ENCODE measurements at places on chromosomes 12 and 14. TPM values are rescaled to one million over a fixed set of nuclear protein-coding genes. Genes with fewer than 3 reads are reported as not detected.

FOXA1 gene
- total RNA-seq = not detected

GOLT1B gene
- total RNA-seq = 42.6 TPM

ADCY4 gene
- total RNA-seq = 1.5 TPM

DNA sequence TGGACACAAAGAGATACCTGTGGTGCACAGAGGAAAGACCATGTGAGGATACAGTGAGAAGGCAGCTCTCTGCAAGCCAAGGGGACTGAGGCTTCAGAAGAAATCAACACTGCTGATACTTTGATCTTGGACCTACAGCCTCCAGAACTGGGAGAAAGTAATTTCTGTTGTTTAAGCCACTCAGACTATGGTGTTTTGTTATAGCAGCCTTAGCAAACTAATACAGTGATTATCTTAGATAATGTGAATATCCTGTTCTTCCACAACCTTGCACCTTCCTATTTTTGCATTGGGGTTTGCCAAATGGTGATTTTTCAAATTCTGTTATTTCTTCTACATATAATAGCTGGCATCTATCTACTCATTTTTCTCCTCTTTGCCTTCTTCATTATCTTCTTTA, 8.2 kb upstream of the C14orf93 start:
- no peak for DNase-seq

SERPINA10 gene
- total RNA-seq = not detected

DNA sequence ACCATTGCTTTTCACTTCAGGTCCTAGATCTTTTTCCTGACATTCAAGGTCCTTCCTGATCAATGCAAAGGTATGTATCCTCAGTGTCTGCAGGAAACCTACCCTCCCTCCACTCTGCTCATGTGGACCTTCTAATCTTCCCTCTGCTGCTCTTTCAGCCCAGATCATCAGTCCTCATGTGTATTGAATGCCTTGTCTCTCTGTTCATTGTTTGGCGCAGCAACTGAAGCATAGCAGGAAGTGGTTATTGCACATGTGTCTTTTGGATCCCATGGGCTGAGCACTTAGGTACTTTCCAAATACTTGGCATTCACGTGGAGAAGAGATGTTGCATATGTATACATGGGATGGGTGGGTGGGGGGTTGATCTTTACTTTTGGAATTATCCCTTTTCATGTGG, 4.3 kb upstream of the NIN start:
- peak; percentile 18 for DNase-seq

METTL3 gene
- total RNA-seq = 75.1 TPM

- DNase-seq = peak; percentile 50
Measured at GRCh38 chr12:123905319-123905925, 67.2 kb downstream of the CCDC92 start.

DNA sequence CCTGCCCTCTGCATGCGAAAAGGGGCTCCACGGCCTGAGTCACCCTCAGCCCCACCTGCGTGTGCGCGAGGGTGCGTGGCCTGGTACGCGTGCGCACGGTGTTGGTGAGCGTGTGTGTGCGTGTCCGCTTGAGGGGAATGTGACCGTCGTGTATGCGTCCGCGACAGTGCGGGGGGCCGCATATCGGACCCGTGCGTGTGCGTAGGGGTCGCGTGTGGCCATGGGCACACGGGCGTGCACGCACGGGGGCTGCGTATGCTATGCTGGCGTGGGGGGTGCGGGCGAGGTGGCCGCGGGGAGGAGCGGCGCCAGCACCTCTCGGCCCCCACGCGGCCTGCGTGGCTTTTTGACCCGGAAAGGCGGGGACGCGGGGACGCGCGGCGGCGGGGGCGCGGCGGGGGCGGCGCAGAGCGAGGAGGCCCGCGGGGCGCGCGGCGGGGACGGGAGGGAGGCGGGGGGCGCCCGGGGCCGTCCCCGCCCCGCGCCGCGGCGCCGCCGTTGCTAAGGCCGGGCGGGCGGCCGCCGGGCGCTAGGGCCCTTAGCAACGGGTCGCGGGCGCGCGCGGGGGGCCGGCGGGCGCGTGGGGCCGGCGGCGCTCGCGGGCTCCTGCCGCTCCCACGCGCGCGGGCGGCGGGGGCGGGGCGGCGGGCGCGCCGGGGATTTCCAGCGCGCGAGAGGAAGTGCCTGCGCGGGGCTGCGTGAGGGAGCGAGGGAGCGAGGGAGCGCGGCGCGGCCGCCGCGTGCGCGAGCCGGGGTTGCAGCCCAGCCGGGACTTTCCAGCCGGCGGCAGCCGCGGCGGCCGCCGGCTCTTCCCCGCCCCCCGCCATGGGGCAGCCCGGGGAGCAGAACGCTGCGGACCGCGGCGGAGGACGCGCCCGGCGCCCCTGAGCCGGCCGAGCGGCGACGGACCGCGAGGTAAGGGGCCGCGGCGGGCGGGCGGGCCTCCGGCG, at the start of gene TRAF3:
Gene TRAF3, plus strand, starts transcription at position 689 of the 950 bp plus-strand sequence. CDS start 92,753 bp downstream, outside the sequence.
- DNase-seq = peak; percentile 86

DNA sequence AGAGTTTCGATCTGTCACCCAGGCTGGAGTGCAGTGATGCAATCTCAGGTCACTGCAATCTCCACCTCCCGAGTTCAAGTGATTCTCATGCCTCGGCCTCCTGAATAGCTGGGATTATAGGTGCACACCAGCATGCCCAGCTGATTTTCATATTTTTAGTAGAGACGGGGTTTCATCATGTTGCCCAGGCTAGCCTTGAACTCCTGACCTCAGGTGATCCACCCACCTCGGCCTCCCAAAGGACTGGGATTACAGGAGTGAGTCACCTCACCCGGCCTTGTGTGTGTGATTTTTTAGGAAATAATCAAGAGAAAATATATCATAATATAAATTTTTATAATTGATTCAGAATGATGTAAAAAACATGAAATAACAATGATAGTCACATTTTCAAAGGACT, 1231.4 kb downstream of the GALC start:
- no peak for DNase-seq

DNA sequence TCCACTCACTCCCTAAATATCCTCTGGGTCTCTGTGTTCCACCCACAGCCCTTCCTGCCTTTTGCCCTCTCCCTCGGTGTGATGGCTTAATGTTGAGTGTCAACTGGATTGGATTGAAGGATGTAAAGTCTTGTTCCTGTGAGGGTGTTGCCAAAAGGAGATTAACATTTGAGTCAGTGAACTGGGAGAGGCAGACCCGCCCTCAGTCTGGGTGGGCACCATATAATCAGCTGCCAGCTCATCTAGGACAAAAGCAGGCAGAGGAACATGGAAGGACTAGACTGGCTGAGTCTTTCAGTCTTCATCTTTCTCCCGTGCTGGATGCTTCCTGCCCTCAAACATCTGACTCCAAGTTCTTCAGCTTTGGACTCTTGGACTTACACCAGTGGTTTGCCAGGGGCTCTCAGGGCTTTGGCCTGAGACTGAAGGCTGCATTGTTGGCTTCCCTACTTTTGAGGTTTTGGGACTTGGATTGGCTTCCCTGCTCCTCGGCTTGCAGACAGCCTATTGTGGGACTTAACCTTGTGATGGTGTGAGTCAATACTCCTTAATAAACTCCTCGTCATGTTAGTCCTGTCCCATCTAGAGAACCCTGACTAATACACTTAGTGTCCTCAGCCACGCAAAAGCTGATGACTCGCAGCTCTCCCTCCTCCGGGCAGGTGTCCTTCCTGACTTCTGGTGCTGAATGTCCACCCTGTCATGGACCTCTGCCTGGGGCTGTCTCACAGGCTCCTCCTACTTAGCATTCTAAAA, 5.9 kb downstream of the DGLUCY start:
- no peak for DNase-seq

DNA sequence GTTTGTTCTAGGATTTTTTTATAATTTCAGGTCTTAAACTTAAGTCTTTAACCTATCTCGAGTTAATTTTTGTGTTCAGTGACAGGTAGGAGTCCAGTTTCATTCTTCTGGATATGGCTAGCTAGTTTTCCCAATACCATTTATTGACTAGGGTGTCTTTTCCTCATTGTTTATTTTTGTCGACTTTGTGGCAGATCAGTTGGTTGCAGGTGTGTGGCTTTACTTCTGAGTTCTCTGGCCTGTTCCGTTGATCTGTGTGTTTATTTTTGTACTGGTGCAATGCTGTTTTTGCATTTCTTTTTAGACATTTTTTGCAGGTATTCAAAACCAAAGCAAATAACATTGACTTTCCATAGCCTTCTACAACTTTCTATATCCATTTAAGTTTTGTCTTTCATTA, 121.7 kb downstream of the ETNK1 start:
- no peak for DNase-seq

GRCh38 chr14:68279777-68280233, 460.2 kb downstream of the RAD51B start:
- no peak for DNase-seq

GRCh38 chr12:117127933-117128823, 29.0 kb upstream of the TESC start:
- DNase-seq = no peak

DNA sequence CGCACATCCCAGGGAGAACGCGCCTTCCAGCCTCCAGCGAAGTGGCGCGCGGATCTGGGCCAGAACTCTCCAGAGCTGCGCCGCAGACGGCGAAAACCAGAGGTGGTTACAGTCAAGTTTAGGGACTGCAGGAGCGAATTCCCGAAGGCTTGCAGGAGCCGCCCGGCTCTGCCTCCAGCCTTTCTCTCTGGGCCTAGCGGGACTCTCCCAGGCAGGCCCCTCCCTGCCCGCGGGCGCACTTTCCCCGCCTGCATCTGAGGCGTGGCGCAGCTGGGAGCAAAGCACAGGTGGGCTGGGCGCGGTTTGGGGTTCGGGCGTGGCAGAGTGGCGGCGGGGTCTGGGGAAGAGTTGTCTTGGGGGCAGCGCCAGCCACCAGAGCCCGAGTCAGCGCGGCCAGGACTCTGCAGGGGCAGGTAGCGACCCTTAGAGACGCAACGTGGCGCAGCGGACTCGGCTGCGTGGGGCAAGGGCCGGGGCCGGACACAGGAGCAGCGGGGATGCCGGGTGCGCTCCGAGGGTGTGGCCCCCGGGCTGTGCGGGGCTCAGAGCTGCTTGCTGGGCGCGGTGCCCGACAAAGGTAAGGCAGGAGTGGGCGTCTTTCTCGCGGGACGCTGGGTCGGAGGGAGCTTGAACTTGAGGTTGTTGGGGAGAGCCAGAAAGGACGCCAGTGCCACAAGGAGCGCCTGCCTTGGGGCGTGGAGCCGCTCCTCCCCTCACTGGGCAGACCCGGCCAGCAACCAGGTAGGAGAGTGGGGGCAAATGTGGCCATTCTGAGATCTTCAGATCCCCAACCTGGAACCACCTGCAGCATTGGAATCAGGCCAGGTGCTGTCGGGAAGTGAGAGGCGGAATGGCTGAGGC, 1126.0 kb downstream of the AACS start:
- no peak for DNase-seq

- no peak for DNase-seq
Measured at GRCh38 chr14:71005076-71005475, 97.8 kb downstream of the PCNX1 start.

- DNase-seq = no peak
Measured at GRCh38 chr12:43964961-43965360, 129.1 kb downstream of the TMEM117 start.

DNA sequence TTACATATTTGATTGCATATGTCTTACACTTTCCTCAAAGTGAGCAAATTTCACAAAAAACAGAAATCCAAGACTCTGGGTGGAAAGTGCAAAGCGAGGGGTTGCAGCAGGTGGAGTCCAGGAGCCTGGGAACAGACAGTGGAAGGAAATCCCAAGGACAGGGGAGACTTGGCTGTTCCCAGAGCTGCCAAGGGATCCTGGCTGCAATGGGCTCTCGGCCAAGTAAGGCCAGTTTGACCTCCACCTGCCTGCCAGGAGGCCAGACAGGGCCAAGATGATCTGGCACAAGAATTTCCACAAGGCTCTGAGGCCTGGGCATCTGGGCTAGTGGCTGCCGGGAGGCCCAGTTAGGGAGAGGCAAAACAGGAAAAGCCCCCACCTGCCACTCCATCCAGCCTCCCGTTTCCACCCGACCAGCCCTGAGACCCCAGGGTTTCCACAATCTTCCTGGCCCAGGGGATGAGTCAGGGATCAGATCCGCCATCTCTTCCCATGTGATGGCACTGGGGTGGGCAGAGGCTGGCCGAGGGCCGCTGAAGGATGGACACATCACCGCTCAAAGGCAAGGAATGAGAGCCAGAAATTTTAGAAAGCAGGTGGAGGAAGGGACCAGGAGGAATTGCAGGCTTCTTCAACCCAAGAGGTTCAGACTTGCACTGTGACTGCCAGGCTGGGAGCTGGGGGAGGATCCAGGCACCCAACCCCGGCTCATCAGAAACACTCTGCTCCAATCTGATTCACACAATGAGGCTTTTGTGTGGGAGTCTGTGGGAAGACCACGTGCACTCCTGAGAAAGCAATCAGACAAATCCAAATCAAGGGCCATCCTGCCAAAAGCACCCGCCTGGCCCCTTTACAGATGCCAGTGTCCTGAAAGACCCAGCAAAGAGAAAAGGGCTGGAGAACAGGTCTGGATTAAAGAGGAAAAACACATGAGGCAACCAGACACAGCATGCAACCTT, 16.3 kb downstream of the SCARB1 start:
- no peak for DNase-seq

DNA sequence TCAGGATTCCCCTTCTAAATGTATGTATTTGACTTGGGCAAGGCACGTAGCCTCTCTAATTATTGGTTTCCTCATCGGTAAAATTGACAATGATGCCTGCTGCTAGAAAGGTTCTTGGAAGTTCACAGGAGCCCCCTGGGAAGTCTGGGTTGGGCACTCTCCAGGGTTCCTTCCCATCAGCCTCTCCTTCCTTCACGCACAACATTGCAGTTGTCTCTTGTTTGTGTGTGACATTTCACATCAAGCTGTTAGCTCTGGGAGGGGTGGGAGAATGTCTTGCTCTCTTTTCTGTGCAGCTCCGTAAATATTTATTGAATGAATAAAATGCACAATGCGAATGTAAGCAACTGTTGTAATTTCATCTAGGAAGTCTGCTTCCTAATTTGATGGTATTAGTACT, 153.2 kb upstream of the PRICKLE1 start:
- no peak for DNase-seq

PTGDR gene
- total RNA-seq = not detected

- DNase-seq = peak; percentile 45
Measured at GRCh38 chr12:130872179-130873096, 572 bp downstream of the RAN start.

DNA sequence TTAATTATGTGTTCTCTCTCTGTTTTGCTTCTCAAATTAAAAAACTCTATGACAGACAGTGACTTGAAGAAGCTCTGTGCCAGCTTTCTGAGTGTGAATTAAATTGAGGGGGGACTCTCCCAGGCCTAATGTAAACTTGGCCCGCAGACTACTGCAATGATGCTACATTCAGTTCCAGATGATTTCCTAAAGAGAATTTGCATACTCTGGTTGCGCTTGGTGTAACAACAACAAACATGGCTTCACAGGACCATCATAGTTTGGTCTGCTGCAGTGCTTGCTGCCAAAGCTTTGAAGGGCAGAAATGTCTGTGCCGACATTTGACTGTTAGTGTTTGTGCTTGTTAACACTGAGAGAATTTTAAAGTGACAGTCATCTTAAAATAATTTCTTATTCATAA, 25.0 kb downstream of the CFAP54 start:
- DNase-seq = no peak

FOXG1 gene
- total RNA-seq = not detected

GRCh38 chr12:100266585-100266834, 369 bp downstream of the DEPDC4 start:
- peak; percentile 87 for DNase-seq

SYT1 gene
- not detected for total RNA-seq

IFNG-AS1 gene
- total RNA-seq = 0.41 TPM

ERBB3 gene
- total RNA-seq = 0.51 TPM

LRRC43 gene
- total RNA-seq = not detected

KLRK1 gene
- total RNA-seq = not detected

All from activated T-helper 1 cell treated with anti-CD3 and anti-CD28 coated beads, Interleukin-12 subunit alpha, Interleukin-12 subunit beta, Interleukin-2, Interleukin-4 antibody, amounts not matched to agents 30 ng/mL and 10 ng/mL and 1 ng/mL, durations not matched to agents 14 hours and 24 hours and 36 hours (primary cell).